ENCODE measurements at places on chromosomes 3 and 15. TPM values are rescaled to one million over a fixed set of nuclear protein-coding genes. Genes with fewer than 3 reads are reported as not detected.

DNA sequence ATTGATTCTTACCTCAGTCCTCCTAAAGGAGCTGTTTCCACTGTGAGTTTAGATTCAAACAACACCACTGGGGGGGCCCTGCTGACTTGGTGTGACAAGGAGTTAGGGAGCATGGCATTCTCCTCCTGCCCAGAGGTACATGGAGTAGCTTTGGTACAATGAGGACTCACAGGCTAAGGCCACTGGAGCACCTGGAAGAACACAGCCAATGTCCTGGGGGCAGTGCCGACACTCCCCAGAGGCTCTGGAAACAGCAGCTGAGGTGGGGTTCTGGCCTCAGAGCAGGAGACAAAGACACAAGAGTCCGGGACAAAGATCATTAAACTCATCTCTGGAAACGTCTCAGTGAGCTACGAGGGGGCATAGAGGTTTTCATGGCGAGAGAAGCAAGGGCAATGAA is 69.7 kb upstream of the POMGNT2 start:
- DNase-seq: no peak

DNA sequence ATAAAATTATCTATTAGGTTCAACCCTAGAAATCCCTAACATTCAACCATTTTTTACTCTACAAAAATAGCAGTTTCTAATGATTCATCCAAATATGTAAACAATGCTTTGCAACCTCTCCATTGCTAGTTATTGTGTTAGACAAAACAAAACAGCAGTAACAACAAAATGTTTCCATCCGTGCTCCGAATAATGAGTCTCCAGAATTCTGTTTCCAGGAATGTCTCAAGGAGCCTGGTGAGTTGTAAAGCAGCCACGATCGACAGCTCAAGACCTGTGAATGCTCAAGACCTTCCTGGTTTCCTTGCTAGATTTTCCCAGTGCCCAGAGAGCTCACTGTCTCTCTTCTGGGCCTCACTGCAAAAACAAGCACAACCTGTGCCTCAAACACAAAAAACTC is 49.9 kb downstream of the CHRD start:
- DNase-seq: no peak

GRCh38 chr15:90598031-90598577 is 68.4 kb downstream of the CRTC3 start:
- DNase-seq: peak; percentile 86

DNA sequence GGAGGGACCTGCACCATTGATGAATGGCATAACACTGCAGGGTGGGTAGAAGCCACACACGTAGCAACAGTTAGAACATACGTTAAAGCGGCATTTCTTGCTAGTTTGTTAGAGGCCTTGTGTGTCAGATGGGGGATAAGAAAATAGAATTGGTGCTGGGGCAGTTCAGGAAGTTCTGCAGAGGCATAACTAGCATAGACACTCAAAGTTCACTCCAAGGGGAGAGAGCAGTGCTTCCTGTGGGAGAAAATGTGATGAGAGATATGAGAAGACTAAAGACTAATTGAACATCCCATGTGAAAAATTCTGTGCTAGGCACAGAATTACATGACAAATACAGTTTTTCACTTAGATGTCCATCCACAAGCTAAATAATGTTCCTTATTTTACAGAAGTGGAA is 327.1 kb downstream of the ZNF621 start:
- no peak for DNase-seq

DNA sequence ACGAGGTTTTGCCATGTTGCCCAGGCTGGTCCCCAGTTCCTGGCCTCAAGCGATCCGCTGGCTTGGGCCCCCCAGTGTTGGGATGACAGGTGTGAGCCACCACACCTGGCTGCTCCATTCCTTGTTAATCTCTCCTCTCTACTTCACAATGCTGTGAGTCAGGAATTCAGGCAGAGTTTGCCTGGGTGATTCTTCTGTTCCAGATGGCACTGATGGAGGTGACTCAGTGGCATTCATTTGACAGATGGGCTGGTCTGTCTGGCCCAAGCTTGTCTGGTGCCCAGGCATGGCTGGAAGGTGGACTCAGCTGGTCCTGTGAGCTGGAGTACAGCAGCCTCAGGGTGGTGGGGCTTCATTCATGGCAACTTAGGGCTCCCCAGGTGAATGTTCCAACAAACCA is 43.2 kb downstream of the SLC6A20 start:
- no peak for DNase-seq

DNA sequence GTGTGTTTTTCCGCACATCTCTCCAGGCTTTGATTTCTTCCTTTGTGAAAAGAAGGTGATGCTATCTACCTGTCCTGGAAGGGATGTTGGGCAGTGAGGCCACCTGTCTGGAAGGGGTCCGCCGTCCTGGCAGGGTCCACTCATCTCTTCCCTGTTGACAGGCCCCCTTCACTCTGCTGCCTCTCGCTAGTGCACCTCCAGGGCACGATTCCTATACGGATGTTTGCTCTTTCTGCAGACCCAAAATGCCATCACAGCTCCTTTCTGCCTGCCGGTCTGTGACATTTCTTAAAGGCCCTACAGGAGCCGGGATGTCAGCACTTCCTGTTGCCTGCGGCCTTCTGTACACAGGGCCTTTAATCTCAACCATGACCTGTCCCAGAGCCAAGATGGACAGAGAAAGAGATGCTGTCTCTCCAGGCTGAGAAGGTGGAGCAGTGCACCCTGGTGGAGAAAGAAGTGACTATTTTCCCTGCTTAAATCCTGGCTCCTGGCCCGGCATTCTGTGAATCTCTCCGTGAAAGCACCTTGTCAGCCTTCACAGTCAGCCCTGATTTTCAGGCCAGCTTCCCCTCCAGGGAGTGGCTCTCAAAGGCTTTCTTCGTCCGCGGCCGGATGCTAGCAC is 7.4 kb downstream of the FAM3D start:
- DNase-seq: peak; percentile 66

GRCh38 chr3:32440611-32441350 is 49.1 kb downstream of the CMTM7 start:
- DNase-seq: peak; percentile 7

DNA sequence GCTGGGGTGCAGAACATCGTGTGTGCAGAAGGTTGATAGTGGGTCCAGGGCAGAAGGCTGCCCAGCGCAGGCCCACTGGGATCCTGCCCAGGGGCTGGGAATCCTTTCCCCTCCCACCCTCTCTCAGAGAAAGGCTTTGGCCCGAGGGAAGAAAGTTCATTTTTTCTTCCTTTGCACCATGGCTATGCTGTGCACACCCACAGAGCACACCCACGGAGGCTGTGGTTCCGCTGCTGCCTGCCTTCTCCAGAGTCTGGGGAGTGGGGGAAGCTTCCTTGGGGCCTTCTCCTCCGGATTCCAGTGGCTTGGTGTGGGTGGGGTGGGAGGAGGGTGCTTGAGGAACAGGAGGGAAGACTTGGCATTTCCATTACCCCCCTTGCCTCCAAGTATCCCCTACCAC is 7.0 kb upstream of the PRKCD start:
- no peak for DNase-seq

DNA sequence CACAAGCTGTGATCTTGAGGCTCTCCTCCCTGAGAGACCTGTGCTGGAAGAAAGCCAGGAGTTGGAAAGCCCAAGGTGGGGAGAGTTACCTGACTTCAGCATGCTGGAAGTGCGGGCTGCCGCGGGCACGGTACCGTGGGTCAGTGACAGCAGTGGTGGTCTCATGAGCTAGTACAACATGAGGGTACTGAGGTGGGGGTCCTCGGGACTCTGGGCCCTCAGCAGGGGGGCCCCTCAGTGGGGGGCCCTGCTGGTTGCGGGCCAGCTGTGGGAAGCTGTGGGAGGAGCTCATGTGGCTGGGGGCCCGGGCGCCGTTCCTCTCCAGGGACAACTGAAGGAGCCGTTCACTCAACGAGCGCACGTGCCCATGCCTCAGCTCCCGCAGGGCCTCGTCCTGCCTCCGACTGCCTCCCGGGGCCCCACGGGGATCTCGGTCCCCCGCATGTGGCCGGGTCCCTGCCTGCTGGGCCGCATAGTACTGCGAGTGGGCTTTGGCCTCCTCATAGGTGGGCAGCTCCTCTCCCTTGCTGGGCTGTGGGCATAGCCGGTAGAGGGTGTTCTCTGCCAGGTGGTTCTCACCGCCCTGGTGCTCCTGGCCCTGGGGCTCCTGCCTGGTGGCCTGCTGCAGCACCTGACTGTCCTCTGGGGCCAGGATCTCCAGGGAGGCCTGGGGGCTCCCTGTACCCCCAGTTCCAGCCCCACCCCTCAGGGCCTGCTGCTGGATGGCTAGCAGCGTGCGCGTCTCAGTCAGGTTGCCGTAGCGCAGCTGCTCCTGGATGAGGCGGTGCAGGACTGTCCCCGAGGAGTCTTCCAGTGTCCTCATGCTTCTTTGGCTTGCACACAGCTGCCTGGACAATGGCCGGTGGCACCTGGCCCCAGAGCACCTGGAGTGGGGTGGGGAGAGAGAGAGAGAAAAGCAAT is 3.4 kb downstream of the AMOTL2 start:
- no peak for DNase-seq

GRCh38 chr15:48010316-48010715 is 110.5 kb upstream of the SLC24A5 start:
- DNase-seq: no peak

- DNase-seq: no peak
Measured at GRCh38 chr15:45689616-45690015, 54.8 kb downstream of the SQOR start.

DNA sequence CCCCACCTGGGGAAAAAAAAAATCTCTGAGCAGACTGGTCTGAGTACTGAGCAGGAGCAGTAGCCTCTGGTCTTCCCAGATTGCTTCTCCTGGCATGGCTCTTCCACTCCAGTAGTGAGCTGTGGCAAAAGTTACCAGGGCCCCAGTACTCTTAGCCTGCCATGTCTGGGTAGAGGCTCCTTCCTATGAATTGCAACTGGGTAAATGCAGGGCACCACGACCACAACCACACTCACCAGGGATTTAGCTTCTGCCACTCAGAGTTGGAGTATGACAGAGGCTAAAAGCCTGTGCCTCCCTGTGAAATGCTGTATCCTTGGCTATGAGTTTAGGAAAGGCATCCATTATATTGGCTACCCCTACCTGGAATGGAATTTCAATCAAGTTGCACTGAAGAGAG is 67.9 kb upstream of the CCDC54 start:
- DNase-seq: no peak

GRCh38 chr15:69988541-69989225 is 109.0 kb downstream of the TLE3 start:
- no peak for DNase-seq

GRCh38 chr15:29726553-29726952 is 95.7 kb downstream of the TJP1 start:
- DNase-seq: no peak

DNA sequence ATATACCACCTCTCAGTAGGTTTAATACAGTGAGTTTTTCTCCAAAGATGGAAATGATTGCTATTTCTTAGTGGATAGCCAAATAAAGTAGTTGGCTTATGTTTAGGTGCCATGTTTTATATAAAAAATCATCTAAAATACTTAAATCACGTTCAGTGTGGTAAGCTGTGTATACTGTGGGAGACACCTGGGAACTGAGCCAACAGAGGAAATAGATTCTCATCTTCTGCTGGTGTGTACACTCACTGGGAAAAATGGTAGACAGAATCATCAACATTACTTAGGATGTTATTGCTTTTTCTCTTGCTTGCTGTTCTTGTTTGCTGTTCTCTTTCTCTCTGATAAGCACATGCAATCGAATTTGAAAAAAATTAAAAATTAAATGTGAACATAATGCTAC is 112.6 kb upstream of the MB21D2 start:
- no peak for DNase-seq

DNA sequence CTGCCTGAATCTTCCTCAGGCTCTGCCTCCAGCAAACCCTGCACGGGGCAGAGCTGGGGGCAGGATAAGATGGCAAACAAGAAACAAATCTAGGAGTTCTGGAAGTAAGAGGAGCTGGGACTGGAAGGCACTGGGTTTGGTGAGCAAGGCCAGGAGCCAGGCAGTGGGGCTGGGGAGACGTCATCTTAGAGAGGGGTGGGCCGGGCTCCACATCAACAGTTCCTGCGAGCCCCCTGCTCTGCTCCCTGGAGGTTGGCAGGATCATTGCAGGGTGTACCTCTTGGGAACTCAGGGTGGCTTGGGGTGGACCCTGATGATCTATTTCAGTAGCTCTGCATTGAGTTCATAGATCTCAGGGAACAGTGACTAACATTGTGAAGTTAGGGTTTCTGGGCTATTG is 87.3 kb upstream of the PRR23E start:
- no peak for DNase-seq

DNA sequence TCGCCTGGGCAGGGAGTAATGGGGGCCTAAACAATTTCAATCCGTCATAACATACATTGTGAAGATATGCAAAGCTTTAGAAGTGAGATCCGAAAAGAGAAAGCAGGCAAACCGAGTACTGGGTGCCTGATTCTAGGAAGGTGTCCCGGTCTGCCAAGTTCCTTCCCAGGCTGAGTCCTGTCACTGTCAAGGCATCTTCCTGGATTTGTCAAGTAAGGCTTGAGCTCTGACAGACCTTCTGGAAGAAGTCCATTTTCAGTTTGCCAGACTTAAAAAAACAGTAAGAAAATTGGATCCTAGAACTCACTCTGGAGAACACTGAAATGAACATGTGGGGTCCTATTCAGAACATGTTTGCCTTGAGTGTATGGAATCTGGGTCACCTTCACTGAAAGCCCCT is 253.9 kb downstream of the RORA start:
- no peak for DNase-seq

- peak; percentile 68 for DNase-seq
Measured at GRCh38 chr3:38479431-38480092, 16.6 kb upstream of the EXOG start.

- DNase-seq: no peak
Measured at GRCh38 chr3:140910860-140911259, 30.8 kb upstream of the SLC25A36 start.

DNA sequence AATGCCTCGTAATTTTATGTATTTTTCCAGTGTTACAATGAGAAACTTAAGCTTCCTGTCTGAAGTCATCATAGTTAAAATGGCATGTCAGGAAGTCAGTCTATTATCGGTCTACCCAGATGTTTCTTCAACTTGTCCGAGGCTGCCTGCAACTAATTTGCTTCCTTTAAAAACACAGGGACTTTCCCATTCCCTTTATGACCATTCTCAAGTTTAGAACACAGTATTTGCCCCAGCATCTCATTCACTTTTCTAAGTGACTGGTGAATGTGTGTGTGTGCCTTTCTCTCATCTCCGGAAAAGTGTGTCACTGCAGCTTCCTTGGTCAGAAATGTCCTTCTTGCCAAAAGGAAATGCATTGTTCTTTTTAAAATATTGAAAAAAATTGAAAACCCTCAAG is 466.6 kb downstream of the RAP2B start:
- DNase-seq: no peak

Gene GRM2
- total RNA-seq: 0.05 TPM

Gene TM4SF18
- 1.4 TPM for total RNA-seq

Gene MAP6D1
- total RNA-seq: 0.65 TPM

Gene LRRK1
- 2.3 TPM for total RNA-seq

Gene MORC1
- 0.10 TPM for total RNA-seq

Gene CKMT1A
- total RNA-seq: not detected

Gene MINAR1
- 0.05 TPM for total RNA-seq

Gene SLC22A14
- not detected for total RNA-seq

Gene PEX11A
- total RNA-seq: 25.8 TPM

Gene IL16
- 2.1 TPM for total RNA-seq

Data from left lobe of liver (tissue), 2 donors.